ENCODE measurements at places on chromosomes 16 and 17.

GRCh38 chr16:23838485-23839142 is 2.8 kb downstream of the PRKCB start:
- DNase-seq = no peak

DNA sequence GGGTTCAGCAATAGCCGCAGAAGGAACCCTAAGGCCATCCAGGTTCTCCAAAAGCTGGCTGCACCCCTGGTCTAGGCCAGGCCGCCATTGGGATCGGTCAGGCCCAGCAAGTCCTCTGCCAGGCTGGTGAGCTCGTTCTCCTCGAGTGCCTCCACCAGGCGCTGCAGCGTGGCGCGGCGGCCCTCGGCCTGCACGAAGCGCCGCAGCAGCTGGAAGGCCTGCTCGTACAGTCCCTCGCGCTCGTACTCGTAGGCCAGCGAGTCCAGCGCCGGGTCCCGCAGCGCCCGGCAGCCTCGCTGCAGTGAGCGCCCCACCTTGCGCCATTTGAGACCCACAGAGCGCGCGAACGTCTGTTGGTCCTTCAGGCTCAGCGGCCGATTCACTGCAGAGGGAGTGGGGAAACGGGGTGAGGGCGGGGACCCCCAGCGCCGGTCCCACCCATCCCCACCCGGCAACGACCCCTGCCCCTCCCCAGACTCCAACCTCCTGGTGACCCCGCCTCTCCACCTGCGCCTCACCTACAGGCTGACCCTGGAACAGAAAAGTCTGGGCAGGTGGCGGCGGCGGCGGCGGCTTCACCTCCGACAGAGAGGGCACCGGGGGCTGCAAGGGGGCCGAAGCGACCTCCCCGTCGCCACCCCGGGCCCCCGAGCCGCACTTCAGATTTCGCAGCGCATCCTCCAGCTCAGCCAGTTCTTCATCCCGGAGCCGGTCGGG is 3.9 kb upstream of the B3GNT9 start:
- no peak for DNase-seq

DNA sequence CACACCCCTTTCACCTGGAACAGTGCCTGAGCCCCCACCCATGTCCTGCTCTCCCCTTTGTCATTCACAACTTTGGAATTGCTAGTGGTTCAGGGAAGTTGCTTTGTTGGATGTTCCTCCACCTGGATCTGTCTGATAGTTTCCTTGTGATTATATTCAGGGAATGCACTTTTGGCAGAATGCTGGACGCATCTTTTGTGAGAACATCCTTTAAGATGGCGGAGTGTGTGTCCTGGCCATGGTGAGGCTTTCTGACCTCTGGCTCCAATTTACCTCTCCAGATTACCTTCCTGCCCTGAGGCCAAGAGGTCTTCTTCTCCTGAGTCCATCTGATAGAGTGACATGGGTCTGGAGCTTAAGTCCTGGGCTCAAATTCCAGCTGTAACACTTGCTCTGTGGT is 104.6 kb downstream of the CYLD start:
- no peak for DNase-seq

GRCh38 chr16:720447-720989 is 428 bp upstream of the ANTKMT start:
- peak; percentile 86 for DNase-seq

DNA sequence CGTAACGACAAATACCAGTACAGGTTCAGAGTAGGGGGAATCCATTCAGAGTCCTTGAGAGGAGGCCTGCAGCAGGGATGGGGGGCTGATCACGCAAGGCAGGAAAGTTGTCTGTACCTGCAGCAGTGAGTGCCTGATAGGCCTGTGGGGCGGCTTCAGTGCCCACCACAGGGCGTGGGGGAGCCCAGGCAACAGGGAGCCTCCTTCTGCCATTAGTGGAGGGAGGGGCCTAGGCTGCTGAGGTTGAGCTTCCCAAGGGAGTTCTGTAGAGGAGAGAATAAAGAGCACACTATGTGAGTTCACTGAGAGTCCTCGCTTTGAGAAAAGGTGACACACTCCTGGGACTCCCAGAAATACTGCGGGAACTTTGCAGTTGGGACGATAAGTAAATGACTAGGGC is 134.6 kb downstream of the SPECC1 start:
- DNase-seq = no peak
